ENCODE measurements at places on chromosomes 7 and 10.

- no peak for DNase-seq
Observed at GRCh38 chr10:116720241-116720643, 22.1 kb downstream of the HSPA12A start.

GRCh38 chr10:17077346-17077781, 52.2 kb downstream of the CUBN start:
- no peak for DNase-seq

- no peak for DNase-seq
Observed at GRCh38 chr7:94439893-94440381, 45.2 kb downstream of the COL1A2 start.

GRCh38 chr7:79317728-79318127, 135.7 kb downstream of the MAGI2 start:
- no peak for DNase-seq

DNA sequence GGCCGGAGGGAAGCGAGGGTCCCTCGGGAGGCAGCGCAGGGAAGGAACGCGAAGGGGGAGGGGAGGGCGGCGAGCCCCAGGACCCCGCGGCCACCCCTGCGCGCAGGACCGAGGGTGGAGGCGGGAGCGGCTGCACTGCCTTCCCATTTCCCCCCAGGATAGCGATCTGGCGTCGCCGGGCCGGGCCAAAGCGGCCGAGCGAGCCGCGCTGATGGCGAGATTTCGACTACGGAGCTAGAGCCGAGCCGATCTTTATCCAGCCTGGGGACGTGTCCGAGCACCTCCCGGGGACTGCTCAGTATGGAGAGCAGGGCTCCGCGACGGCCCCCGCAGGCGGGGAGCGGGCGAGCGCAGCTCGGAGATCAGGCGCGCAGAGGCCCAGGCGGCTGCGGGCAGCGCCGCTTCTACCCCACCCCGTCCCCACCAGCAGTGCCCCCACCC, 590 bp upstream of the CRTAC1 start:
- DNase-seq: no peak

DNA sequence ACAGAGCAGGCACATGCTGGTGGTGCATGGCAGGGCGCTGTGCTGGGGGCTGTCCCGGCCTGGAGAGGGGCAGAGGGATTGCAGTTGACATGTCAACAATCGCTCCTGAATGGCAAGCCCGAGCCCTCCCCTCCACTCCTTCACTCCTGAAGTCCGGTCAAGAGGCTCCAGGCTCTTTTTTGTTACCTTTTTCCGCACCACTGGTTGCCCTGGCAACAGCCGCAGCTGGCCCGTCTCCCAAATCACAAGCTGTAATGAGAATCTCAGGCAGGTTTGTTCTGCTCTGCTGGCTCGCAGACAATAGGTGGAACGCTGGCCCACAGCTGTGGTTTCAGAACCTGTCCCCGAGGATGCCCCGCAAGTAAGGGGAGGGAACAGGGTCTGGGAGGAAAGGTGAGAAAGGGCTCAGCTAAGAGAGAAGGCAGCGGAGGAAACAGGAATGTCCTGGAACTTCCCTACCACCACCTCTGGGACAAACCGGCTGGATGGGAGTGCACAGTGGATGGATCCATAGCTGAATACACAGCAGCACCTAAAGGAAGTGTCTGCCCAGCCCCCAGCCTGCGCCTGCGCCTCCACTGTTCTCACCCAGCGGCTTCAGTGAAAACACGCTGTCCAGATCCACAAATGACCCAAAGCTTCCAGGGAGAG, 58.9 kb downstream of the CALML3 start:
- DNase-seq: peak; percentile 11

DNA sequence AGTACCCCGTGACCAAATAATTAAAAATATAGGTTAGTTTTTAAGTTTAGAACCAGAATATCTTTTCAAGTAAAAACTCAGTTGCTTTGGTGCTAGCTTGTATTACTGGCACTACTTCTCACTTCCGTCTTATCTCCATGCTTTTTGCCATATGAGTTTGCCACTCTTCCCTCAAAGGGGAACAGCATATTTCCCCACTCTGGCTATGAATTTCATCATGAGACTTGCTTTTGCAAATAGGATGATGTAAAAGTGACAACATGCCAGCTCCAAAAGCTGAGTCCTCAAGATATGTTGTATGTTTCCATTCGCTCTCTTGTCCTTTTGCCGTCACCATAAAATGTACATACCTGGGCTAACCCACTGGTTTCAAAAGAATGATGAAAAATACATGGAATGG, 178.1 kb upstream of the SEMA3A start:
- no peak for DNase-seq

GRCh38 chr7:104839842-104840241, 174.2 kb upstream of the KMT2E start:
- no peak for DNase-seq

DNA sequence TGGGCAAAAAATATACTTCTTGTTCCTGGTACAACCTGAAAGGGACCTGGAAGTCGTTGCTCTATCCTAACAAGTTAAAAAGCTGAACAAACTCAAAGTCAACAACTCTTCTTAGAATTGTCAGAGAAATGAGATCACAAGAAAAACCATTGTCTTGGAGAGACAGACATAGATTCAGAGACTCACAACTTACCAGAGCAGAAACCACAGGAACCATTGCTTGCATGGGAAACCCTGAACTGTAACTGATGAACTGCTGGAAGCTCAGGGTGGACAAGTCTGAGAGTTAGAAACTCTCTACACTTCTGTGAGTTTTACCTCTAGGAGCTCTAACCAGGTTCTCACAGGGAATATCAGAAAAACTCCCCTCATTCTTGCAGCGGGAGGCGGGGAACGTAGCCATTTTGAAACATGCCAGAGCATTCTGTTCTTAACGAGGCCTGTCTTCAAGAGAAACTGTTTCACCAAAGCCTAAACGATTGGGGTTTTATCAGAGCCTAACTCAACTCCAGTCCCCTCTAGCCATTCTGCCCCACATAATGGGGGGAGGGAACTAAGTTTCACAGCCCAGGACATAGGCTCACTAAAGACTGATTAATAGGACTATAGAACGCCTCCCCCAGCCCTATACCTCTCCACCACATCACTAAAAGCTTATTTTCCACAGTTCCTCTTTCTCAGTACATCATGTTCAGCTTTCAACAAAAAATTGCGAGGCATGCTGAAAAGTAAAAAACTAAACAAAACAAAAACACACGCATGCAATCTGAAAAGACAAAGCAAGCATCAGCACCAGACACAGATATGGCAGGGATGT, 12.0 kb upstream of the GSDME start:
- no peak for DNase-seq

DNA sequence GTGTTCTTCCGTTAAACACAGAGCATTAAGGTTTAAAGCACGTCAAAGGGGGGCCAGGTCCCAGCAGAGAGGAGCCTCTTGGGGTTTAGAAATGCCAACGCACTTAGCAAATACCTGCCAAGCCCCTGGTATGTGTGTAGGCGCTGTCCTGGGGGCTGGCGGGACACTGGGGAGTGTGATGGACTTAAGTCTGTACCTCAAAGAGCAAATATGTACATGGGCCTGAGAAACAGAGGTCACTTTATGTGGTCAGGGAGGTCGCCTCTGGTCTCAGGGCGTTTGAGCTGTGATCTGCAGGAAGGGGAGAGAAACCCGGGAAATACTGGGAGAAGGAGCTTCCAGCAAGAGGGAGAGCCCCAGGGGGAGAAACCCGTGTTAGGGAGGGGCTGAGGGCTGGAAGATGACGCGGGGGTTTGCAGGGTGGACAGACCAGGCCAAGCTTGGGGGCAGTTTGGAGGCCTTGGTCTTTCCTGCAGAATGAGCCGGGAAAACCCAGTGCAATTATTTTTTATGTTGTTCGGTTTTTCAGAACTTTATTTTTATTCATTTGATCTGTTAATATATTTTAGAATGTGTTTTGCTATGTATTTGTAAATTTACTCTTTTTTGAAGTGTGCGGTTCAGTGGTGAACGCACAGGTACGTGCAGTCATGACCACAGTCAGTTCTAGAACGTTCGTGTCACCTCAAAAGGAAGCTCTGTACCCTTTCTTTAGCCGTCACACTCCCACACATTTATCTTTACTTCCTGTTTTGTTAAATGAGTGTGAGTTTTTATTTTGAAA, 441.4 kb upstream of the FOXK1 start:
- no peak for DNase-seq

DNA sequence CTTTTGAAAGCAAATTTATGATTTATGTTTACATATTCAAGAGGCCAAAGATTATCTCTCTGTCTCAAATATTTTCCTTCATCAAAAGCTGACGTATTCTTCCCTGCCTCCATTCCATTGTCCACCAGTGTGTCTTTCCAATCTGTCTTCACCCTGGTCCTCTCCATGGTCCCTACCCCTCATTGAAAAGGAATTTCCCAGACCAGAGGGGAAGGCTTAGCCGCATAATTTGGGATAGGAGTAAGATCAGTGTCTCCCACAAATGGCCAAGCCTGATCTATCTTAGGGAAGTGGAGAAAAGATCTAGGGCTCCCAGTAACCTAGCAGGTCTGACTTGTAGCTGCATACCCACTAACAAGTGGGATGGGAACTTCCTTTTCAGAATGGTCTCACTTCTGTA, 46.3 kb upstream of the ZNF800 start:
- no peak for DNase-seq

DNA sequence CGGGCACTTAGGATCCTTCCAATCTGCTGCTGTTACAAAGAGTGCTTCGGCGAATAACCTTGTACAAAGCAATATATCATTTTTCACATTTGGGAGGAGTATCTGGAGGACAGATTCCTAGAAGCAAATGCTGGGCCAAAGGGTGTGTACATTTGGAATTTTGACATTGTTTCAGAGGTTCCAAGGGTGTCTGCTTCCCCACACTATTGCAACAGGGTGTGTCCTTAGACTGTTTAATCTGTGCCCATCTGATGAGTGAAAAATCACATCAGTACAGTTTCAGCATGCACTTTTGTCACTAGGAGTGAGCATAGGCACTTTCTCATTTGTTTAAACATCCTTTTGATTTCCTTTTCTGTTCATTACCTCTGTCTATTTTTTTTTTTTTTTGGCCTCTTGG, 8.6 kb upstream of the ELFN1 start:
- DNase-seq: no peak

DNA sequence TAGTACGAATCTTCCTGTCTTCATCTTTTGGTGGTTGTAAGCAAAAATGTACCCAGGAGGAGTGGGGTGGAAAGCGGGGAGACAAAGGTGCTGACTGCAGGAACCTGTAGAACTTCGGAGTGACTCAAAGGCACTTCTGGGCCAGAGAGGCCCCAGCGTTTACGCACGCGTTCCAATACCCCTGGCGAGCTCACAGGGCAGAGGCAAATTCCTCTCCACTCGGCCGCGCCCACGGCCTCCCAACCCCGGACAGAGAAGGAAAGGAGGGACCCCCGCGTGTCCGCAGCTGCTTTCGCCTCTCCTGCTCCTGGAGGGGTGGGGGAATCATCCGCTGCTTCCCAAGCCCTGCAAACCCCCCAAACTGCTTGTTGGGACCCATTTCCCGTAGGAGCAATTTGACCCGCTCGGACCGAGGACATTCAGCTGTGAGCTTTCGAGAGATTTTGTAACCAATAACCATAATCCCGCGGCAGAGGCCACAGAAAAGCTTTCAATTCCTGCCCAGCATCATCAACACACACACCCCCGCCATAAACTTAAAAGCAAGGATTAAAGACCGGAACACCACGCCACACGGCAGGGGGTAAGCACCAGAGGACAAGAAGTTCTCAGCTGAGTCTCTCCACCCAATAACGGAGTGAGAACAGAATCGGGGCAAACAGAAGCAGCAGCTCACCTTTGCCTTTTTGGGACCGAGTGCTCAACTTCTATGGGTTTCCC, 2.3 kb downstream of the IGF2BP3 start:
- no peak for DNase-seq

GRCh38 chr7:66696774-66697191, 43.8 kb upstream of the RABGEF1 start:
- DNase-seq: no peak

DNA sequence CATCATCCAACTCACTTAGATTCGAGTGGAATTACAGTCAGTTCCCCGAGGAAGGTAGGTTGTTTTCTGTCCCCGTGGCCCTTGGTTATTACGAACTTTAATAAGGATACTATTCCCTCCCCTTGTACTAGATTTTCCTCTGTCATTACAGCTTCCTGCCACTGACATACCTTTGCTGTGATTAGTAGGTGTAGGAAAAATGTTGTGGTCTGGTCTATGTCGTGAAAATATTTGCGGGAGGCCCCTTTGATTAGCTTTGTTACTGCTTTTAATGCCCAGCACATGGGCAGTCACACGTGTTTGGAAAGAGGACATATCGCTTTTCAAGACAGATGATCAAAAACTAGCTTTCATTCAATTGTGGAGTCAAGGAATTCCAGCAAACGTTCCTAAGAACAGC, 92.2 kb downstream of the GATA3 start:
- no peak for DNase-seq

GRCh38 chr7:31110331-31111108, 58.4 kb downstream of the ADCYAP1R1 start:
- DNase-seq: no peak

DNA sequence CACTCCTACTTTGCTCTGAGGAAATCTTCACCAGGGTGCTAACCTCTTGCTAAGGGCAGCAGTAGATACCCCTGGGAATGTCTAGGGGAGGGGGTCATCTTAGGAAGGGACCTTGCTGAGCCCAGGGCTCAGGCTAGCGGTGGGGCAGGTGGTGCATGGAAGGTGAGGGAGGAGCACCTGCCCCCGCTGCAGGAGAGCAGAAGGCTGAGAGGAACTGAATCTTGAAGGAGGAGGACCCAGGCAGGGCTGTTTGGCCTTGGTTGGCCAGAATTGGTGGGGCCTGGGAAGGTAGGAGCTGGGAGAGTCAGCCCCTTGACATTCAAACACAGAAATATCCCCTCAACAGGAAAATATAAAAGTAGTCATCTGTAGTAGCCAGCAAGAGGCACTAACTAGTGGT, 7.0 kb downstream of the CALHM3 start:
- DNase-seq: no peak

- DNase-seq: no peak
Observed at GRCh38 chr10:22803261-22803885, 89.0 kb upstream of the PIP4K2A start.

DNA sequence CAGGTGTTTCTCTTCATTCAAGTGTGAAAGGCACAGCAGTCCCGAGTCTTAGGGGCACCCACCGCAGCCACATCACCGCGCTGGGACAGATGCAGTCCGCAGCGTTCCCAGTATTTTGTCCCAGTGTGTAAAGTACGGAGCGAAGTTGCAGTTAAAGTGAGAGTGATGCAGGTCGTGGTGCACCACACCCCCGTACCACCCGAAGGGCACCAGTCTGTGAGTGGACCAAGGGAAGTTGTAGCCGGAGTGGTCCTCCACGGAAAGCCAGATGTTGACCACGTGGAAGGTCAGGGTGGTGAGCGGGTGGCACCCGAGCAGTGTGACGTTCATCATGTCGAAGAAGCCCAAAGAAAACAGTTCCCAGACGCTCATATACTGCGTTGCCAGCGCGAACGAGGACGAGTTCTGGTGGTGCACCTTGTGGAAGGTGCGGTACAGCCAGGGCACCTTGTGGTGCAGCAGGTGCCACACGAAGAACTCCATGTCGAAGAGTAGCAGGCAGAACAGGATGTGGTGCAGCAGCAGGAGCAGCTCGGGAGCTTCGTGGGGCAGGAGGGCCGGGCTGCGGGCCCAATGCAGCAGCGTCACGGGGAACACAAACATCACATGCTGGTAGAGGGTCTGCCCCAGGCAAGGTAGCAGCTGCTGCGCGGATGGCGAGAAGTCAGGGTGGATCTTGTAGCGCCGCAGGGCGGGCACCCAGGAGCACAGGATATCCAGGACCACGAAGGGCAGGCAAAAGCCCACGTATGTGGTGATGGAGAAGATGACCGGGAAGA, 526 bp downstream of the CH25H start:
- peak; percentile 35 for DNase-seq

Data from CD4-positive, alpha-beta T cell treated with Interleukin-1 beta for 1 hour (primary cell).